ENCODE measurements at places on chromosomes 5 and 9.

GRCh38 chr5:168269937-168270330 lies 21.5 kb upstream of the WWC1 start:
- no peak for DNase-seq

- DNase-seq: no peak
Measured at GRCh38 chr9:131856105-131856504, 116.2 kb upstream of the RAPGEF1 start.

DNA sequence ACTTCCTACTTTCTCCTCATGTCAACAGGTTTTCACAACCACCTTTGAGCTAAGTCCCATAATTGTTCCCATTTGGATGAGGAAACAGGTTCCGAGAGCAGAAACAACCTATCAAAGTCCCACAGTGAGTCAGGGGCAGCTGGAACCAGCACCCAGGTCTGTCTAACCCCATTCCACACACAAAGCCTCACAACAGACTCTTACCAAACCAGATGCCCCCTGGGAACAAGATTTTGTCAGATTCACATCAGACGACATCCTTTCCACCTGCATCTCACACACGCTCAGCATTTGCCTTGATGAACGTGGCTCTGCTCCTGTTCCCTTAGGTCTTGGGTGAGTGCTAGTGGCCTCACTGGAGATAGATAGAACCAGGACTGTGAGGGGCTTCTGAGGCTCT lies 17.0 kb downstream of the SWI5 start:
- no peak for DNase-seq

DNA sequence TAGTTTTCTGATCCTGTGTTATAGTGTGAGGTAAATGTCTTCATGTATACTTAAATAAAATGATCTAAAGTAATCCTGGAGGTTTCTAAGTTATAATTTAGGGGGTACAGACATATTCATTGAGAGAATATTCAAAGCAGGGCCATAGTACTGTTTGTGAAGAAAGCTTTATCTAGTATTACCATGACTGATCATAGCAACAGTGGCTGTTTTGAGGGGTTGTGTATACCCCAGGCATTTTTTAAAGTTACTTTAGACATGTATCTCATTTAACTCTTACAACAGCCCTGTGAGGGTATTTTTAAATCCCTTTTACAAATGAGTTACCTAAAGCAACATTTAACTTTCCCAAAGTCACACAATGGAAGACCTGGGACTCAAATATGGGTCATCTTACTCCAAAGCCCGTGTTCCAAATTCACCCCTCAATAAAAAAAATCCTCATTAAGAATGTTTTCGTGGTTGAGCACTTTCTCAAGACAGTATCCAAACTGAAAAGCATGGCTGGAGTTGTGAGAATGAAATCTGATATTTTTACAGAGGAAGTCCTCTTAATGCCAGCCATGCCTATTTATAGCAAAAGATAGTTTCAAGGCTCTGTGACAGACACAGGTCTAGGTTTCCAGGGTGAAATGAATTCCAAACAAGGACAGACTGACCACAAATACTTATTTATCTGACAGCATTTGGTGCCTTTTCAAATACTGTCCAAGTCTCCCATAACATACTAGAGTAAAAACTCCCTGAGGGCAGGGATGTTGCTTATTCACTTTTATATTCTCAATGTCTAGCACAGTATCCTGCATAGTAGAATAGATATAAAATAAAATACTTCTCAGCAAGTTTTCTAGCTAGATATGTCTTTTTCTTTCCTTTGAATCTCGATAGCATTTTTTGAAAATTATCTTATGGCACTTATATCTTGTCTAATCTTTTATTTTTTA lies 10.4 kb downstream of the STOM start:
- no peak for DNase-seq

GRCh38 chr5:51521583-51521982 lies 138.3 kb downstream of the ISL1 start:
- DNase-seq: no peak

DNA sequence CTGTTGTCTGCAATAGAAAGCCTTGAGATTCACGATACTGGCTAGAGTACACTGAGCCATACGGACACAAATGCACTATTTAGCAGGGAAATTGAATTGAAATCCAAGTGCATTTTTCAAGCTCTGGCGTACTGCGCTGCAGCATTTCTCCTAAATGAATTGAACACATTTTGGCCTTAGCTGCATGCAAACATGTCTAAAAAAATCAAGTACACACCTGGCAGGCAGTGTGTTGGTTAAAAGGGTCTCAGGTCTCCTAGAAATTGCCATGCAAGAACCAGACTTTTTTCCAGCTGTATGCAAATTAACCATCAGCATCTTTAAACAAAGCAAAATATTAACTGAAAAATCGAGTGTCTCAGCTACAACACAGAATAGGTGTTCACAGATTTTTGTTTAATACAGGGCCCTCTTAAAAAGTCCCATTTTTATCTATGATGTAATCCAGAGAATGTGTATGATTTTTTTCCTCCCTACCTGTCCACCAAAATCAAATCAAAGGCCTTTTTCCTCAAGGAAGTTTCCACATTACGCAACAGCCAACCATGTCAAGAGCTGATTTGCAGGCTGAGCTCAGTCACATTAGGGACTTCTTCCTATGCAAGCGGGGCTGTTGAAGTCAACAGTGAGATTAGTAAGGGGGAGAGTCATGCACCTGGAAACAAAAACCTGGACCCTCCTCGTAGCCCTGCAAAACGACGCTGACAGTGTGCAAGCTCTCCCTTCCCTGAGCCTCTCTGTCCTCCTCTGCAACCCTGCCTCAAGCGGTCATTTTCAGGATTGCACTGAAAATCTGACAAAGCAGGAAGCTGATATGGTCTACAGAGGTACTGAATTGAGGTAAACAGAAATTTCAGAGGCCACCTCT lies 14.1 kb upstream of the SFXN1 start:
- no peak for DNase-seq

GRCh38 chr5:33343676-33344327 lies 97.0 kb upstream of the TARS1 start:
- no peak for DNase-seq

- no peak for DNase-seq
Measured at GRCh38 chr5:160435532-160435931, 13.9 kb downstream of the PTTG1 start.

- DNase-seq: no peak
Measured at GRCh38 chr5:35815089-35815936, 41.4 kb upstream of the IL7R start.

DNA sequence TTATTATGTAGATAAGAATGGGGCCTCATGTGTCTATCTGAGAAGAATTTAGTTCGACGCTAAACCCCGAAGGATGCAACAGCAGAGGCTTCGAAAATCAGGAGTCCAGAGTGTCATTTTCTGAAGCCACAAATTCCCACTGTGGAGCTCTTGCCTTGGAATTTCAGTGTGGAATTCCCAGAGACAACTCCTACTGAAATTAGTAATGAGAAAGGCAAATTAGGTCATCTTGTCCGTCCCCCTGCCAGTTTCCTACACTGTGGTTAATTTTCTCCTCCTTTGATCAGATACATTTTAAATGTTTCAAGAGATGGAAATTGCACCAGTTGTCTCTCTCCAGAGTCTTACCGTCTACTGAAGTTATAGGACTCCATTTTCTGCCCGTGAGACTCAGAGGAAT lies 633.6 kb downstream of the BNC2 start:
- DNase-seq: no peak

DNA sequence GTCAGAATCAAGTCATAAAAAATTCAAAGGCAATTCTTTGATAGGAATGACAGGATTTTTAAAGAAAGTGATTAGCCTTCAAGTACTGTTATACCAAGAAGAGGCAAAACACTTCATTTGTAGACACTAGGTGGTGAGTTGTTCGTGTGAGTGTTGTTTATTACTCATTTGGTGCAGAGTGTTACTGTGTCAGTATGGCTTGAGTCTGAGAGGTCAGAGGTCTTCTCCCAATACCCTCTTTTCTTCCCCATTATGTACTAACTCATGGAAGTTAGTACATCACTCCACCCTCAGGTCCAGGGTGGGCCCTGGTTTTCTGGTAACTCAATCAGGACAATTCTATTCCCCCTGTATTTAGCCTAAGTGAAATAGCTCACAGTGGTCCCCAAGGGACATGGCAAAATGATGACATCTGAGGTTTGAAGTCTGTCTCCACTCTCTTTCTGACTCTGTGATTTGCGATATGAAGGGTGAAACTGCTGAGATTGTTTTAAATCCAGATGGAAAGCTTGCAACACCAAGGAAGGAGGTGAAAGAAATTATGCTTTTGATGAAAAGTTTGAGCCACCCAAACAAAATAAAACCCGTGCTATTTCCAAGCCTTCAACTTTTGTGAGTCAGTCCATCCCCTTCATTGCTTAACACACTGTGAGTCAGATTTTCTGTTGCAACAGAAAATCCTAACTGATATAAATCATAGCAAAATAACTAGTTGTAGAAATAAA lies 56.8 kb downstream of the NUDT12 start:
- no peak for DNase-seq

DNA sequence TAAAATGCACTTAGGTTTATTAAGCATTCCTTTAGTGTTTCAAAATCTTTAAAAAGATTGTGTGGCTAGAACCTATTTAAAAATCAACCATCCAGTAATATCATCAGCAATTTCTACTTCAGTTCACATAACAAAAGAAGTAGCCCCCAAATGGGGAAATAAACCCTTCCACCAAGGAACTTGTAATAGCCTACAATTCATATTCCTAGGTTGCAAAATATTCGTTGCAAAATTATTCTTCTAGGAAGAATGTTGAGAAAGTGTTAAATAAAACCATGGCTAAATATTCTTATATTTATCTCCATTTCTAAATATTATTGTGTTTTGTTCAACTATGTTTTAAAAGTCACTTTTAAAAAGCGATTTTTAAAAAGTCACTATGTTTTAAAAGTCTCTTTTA lies 177.9 kb upstream of the PRLR start:
- no peak for DNase-seq

- no peak for DNase-seq
Measured at GRCh38 chr5:176691524-176691923, 44.2 kb downstream of the TSPAN17 start.

DNA sequence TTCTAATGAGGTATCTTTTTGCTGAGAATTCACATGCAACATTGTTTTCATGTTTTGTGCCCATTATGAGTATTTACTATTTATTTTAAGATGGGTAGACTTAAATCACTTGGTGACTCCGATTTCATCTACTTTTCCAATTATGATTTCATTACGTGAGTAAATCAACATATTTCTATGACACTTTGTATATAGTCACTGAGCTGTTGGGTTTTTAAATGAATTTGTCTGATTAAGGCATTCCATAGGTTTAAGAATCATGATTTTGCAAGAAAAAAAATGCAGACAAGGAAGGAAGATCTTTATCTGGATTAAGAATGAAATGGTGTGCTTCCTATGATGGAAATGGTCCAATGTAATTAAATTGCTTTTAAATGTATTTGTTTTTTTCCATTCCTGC lies 661.9 kb downstream of the ANXA1 start:
- DNase-seq: no peak

- peak; percentile 93 for DNase-seq
Measured at GRCh38 chr5:72847989-72848473, 31.6 kb downstream of the TNPO1 start.

GRCh38 chr5:13552361-13552760 lies 392.1 kb downstream of the DNAH5 start:
- no peak for DNase-seq

- DNase-seq: no peak
Measured at GRCh38 chr5:134583766-134584165, 48.9 kb downstream of the SAR1B start.

DNA sequence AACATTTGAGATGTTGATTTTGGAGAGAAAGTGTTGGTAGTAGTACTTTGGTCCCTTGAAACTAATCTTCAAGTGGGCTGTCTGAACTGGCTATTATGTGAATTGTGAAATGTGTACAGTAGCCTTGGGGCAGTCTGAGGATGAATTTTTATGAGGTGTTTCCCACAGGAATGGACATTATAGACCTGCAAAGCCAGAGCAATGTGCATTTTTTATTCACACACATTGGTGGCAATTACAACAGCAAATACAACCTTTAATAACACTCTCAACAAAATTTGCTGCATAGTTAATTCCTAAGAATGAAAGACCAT lies 147.0 kb downstream of the PAM start:
- DNase-seq: no peak

- DNase-seq: no peak
Measured at GRCh38 chr5:135989686-135990085, 34.9 kb upstream of the LECT2 start.

DNA sequence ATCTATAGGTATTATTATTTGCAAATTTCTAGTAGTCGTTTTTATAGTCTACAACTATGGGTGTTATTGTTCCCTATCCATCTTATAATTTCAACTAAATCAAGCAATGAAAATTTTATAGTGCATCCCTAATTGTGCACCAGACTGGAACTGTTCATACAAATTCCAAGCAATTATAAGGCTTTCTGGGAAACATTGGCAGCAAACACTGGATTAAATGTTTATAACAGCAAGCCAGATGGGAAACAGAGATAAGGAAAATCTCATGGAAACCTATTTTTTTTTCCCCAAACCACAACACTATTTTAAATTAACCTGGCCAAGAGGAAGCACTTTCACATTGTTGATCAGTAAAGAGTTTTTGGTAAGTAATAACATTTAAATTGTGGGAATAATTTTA lies 524.3 kb downstream of the RASEF start:
- DNase-seq: no peak

GRCh38 chr9:84190411-84190810 lies 150.1 kb downstream of the SLC28A3 start:
- no peak for DNase-seq

- peak; percentile 68 for DNase-seq
Measured at GRCh38 chr9:16871336-16872151, 1.1 kb upstream of the BNC2 start.

- DNase-seq: no peak
Measured at GRCh38 chr9:69981686-69982445, 61.8 kb upstream of the MAMDC2 start.

GRCh38 chr9:94812343-94812742 lies 85.8 kb downstream of the AOPEP start:
- no peak for DNase-seq

GRCh38 chr5:96930589-96930988 lies 5.3 kb upstream of the LNPEP start:
- DNase-seq: no peak

- DNase-seq: no peak
Measured at GRCh38 chr5:23314827-23315226, 192.6 kb upstream of the PRDM9 start.

- no peak for DNase-seq
Measured at GRCh38 chr5:108900668-108901067, 153.0 kb downstream of the FER start.

- no peak for DNase-seq
Measured at GRCh38 chr5:30894811-30895210, 298.7 kb upstream of the CDH6 start.

DNA sequence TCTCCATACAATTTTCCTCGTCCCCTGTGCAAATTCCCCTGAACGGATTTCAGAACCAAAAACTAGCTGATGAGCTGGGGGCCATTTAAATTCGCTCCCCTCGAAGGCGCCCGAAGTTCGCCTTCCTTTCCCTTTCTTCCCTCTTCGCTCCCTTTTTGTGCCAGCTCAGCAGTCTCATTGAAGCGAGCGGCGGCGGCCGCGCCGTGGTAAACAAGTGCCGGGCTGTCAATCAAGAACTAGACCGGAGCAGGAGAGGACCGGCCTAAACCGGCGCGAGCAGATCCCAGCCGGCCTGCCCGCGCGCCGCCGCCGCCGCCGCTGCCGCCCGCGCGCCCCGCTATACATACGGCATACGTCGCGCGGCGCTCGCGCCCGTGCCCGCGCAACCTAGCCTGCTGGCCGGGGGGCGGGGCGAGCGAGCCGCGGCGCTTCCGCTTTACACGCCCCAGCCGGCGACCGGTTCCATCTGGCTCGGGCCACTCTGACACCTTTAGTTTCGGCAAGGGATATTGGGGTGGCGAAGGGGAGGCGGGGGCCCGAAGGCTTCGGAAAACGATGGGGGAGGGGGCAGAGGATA lies 3.1 kb downstream of the ARRDC3 start:
- peak; percentile 96 for DNase-seq

- no peak for DNase-seq
Measured at GRCh38 chr5:57215629-57216195, 41.9 kb downstream of the GPBP1 start.
